ENCODE measurements at places on chromosomes 11 and 22.

DNA sequence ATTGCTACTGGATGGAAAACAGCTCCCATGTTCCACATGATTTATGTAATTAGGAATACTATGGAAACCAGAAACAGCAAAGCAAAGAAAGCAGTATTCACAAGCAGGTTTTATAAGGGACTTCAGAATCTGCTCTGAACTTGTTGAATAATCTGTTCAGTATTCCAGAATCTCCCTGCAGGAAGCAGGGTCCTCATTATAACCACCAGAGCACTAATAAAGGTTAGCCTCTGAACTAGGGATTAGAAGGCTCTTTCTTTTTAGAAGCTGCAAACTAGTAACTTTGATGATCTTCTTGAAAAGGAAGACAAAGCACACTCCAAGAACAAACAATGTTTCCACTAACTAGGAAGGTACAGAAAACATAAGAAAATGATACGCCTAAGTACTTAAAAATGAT, 125.8 kb downstream of the DCDC1 start:
- DNase-seq: no peak

DNA sequence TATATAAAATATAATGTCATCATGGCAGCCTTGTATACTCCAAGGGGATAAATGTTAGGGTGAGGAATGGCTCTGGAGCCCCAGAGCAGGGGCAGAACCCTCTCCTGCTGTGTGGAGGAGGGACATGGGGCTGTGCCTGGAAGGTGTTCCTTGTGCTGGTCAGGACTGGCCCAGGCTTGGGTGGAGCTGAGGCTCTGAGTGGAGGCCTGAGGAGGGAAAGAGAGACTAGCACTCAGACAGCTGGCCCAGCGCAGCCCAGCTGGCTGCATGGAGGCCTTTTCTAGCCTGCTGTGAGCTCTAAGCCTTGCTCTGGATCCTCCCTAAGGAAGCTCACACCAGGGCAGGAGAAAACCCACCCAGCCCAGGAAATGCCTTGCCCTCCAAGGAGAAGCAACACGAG, 113.5 kb downstream of the RRAS2 start:
- no peak for DNase-seq

GRCh38 chr11:102470251-102470650, 17.7 kb upstream of the TMEM123 start:
- DNase-seq: no peak

GRCh38 chr22:36315325-36315724, 62.4 kb downstream of the APOL1 start:
- no peak for DNase-seq

GRCh38 chr11:112797092-112797491, 164.1 kb upstream of the NCAM1 start:
- DNase-seq: no peak

GRCh38 chr22:32916025-32916424, 114.5 kb downstream of the TIMP3 start:
- no peak for DNase-seq

- DNase-seq: no peak
Observed at GRCh38 chr11:111438846-111439520, 59.9 kb upstream of the POU2AF1 start.

DNA sequence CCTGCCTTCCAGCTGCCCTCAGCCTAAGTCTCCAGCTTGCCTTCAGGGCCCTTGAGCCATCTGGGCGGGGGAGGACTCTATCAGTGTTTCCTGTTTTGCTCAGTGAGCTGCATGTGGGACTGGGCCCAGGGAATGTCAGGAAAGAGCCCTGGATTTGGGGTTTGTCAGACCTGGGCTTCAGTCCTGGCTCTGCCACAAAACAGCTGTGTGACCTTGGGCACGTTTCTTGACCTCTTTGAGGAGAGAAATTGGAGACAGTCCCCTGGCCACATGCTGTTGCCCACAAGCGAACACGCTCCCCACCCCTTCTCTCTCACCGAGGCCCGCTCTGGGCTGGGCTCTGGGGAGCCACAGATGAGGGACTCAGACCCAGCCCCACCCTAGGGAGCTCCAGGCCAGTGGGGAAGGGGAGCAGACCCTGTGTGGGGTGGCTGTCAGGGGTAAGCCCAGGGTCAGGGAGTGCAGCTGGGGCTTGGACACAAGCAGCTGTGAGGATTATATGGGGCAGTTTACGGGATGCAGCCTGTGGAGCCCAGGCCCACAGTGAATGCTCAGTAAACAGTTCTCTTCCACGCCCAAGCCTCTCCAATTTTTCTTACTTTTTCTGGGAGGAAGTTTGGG, 12.3 kb downstream of the MYO7A start:
- no peak for DNase-seq

DNA sequence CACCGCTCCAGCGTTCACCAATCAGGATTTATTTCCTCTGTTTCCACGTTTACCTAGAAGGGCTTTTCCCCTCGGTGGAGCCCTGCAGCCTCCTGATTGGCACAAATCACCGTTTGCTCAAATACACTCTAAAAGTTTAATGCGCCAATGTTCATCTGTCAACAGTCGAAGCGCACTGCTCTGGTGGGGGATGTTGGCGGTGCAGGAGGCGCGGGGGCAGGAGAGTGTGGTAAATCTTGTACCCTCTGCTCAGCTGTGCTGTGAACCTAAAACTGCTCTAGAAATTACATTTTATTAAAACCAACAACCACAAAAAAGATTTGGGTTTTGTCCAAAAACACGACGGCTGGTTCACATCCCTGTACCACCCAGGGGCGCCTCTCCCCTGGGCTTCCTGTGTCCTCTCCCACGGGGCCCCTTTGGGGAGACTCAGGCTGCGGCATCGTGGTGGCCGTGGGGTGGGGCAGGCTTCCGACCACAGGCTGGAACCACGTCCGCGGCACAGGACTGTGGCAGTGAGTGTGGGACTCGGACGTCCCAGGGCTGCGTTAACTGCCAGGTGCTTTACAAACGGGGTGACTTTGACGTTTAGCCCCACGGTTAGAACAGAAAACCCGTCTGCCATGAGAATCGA, 13.5 kb downstream of the TTLL8 start:
- no peak for DNase-seq

DNA sequence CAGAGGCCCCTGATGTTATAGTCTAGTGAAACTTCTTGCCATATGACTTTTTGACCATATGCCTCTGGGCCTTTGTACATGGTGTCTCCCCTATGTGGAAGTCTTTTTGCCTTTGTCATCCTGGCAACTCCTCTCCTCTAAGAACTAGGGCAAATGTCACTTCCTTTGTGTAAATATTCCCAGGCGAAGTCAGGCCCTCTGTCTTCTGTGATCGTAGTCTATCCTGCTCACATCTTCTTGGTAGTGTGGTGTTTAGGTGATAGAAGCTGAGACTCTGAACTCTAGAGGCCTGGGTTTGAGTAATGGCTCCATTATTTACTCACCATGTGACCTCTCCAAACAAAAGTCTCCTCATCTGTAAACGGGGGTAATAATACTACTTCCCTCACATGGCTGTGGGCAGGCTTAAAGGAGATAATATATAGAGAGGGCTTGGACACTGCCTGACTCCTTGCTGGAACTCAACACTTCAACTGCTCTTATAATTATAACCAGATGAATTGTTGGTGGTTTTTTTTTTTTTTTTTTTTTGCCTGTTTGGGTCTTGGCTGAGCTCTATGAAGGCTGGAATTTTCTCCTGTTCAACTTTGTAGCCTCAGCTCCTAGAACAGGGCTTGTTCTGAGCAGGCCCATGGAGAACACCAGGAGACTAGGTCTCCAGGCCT, 43.8 kb downstream of the INSC start:
- DNase-seq: no peak

DNA sequence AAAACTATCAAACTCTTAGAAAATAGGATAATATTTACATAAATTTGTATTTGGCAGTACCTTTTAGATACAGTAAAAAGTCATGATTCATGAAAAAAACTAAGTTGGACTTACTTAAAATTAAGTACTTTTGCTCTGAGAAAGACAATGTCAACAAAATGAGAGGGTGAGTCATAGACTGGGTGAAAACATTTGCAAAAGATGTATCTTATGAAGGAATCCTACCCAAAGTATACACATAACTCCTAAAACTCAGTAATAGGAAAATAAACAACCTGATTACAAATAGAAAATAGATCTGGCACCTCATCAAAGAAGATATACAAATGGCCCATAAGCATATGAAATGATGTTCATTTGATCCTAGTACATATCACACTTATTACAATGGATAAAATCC, 1154.6 kb downstream of the JRKL start:
- DNase-seq: no peak

- DNase-seq: no peak
Observed at GRCh38 chr11:93623920-93624319, 37.6 kb upstream of the CEP295 start.

DNA sequence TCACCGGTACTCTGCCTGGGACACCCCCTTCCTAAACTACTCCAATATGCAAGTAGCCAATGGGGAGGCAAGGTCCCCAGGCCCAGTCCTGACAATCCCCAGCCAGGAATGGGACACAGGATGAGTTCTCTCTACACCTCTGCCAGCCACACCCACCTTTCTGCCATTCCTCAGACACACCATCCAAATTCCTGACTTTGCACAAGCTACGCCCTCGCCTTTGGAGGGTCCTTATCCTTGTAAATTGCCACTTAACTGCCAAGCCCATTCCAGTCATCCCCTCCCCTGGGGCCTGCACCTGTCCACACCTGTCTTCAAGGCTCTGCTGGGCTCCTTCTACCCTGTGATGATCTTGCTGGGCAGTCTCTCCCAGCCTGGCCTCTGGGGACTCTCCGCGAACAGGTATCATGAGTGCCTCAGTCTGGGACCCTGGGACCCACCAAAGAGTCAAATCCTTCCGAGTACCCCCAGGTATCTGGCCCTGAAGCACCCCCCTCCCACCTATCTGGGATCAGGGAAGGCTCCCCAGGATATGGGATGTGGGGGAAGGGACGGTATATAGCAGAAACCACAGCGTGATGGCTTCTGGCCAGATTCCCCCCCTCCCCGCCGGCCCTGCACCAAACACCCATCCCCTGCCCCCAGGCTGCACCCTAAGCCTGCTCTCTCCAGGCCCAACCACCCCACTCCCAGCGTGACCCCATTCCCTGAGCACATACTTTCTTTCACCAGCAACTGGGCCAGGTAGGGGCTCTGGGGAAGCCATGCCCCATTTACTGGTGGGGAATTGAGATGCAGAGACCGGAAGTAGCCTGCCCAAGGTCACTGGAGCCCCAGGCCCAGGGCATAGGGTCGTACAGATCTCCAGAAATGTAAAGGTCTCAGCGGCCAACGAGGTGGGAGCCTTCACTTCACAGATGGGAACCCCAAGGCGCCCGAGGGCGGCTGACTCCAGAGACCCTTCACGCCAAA, 806 bp downstream of the ARAP1 start:
- no peak for DNase-seq

DNA sequence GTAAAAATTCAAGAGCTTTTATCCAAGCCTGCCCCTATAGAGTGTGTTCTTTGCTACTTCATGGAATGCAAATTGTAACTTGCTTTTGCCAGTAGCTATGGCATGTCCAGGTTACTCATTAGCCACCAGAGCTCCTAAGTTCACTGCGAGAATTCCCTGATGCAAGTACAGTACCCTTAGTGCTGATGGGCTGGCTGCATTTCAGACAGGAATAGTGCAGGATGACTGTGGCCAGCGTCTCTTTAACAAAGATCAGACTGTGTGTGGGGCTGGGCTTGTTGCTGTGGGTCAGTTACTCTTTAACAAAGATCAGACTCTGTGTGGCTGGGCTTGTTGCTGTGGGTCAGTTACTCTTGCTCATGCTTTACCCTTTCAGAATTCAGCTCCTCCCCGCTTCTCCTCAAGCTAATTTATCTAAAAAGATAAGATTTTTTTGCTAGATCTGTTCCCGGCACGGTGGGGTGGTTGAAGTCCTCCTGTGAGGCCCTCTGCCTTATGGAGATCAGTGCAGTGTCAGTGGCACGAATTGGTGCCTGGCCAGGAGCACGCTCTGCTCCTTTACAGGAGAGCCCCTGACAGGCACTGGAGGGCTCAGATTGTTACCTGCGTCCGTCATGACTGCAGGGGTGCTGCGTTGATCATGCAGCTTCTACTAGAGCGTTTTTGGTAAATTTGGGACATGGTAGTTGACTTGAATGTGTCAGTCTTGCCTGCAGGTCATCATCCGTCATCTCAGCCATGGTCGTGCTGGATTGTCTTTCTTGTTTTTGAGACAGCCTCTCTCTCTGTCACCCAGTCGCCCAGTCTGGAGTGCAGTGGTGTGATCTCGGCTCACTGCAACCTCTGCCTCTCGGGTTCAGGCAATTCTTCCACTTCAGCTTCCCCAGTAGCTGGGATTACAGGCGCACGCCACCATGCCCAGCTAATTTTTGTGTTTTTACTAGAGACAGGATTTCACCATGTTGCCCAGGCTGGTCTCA, 27.0 kb downstream of the AP2A2 start:
- DNase-seq: no peak

DNA sequence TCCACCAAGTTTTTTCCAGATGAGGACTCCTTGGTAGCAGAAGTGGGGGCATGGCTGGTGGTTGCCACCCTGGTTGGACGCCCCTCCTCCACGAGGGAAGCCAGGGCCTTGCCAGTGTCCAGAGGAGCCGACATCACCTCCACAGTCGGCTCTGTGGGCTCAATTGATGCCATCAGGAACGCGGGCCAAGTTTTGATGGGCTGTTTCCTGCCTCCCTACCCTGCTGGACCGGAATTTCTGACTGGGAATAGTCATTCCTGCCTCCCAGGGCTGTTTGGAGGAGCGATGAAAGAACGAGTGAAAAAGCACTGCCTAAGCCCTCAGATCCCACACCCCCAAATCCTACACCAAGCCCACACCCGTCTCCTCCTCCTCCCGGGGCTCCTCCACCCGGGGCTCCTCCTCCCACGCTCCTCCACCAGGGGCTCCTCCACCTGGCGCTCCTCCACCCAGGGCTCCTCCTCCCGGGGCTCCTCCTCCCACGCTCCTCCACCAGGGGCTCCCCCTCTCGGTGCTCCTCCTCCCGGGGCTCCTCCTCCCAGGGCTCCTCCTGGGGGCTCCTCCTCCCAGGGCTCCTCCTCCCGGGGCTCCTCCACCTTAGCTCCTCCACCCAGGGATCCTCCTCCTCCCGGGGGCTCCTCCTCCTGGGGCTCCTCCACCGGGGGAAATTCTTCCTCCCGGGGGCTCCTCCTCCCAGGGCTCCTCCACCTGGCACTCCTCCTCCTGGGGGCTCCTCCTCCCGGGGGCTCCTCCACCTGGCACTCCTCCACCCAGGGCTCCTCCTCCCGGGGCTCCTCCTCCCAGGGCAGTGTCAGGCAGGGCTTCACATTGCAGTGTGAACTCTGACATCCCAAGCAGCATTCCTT, 10.0 kb upstream of the PRR5 start:
- no peak for DNase-seq

- DNase-seq: no peak
Observed at GRCh38 chr11:36257351-36257750, 31.9 kb downstream of the COMMD9 start.

DNA sequence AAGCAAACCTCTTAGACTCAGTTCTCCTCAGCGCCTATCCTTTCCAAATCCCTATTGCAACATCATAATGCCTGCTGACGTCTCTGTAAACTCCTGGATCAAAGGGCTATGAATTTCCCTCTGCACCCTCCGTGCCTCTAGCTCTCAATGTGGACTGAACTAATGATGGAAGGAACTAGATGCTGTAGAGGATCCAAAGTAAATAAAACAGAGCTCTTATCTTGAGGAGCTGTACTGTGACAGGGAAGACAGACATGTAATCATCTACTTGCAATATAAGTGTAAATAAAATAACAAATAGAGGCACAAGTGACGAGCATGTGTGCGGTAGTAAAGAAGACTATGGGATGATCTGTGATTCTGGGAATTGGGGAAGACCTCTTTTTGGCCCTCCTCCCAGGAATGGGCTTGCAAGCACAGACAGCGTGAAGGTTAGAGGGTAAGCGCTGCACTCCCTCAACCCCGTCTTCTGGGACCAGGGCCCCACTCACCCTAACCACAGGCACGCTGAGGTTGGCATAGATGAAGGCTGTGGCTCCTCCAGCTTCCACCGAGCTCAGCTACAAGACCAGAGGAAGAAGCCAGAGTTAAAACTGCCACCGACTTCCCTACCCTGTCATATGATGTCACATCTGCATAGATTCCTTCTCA, 42.2 kb downstream of the P4HA3 start:
- DNase-seq: no peak

Measured in 8988T (cell line).